Activated naive CD8-positive, alpha-beta T cell treated with anti-CD3 and anti-CD28 coated beads, Interleukin-2, amount 10 ng/mL, durations not matched to agents 7 days and 5 days (primary cell): ENCODE measurements at places on chromosomes 2 and 18. TPM values are rescaled to one million over a fixed set of nuclear protein-coding genes. Genes with fewer than 3 reads are reported as not detected.

The HOXD11 gene
- not detected for total RNA-seq

The FAHD2B gene
- 31.5 TPM for total RNA-seq

- no peak for DNase-seq
Measured at GRCh38 chr18:48847807-48848486, 102.8 kb downstream of the SMAD7 start.

DNA sequence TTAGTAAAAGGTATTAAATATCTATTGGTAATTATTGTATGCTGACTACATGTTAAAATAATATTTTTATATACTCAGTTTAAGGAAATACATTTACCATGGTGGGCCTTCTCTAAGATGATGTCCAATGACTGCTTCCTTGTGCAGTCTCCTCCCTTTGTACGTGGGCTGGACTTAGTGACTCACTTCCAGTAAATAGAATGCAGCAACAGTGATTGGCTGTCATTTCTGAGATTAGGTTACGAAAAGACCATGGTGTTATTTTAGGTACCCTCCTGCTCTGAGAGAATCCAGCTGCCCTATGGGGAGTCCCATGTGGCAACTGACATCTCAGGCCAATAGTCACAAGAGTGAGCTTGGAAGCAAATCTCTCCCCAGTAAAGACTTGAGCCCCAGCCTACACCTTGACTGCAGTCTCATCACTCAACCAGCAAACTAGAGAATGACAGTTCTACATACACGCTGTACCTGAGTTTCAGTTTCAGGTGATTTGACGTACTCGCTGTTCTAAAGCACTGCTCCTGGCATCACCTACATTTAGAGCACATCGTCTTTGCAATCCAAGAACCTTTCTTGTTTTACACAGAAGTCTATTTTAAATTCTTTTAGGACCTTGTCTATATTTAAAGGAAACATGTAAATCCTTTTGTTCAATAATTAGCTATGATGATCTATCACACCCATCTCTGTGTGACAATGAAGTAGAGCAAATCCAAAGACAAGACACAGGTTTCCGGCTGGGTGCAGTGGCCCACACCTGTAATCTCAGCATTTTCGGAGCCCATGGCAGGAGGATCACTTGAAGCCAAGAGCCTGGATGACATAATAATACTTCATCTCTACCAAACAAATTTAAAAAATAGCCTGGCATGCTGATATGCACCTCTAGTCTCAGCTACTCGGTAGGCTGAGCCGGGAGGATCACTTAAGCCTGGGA lies 87.2 kb downstream of the COBLL1 start:
- DNase-seq, result no peak

The GREB1L gene
- total RNA-seq, result not detected

DNA sequence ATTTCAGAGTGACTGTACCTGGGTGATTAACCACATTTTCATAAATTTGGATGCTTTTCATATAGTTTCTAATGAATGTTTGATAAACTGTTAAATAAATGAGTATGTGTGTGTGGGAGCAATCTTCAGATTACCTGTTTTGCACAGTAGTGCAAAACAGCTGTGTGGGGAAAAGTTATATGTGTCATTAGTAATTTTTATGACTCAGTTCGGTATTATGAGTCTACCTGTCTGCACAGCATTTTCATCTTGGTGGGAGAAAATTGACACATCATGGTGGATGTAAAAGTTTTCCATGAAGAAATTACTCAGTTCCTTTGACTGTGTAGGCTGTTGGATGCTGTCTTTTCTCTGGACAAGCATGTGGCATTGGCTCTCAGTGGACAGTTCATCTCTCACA lies 43.8 kb downstream of the LTBP1 start:
- DNase-seq, result no peak

DNA sequence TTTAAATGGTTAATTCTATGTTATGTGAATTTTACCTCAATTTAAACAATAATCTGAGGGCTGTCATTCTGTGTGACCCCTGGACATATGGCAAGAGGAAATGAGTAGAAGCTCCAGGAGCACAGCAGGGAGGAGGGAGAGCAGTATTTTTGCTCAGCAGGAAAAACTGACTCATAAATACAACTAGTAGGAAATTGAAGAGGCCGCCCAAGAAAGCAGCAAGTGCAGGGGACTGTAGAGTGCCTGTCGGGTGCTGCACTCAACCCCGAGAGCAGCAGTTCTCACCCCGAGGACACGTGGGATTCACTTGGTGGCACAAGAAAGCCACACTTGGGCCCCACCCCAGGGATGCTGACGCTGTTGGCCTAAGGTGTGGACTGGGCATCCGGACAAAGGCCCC lies 60.8 kb downstream of the NPAS2 start:
- DNase-seq, result no peak

The CD8B2 gene
- total RNA-seq, result 7.3 TPM

The AQP12A gene
- total RNA-seq, result not detected

DNA sequence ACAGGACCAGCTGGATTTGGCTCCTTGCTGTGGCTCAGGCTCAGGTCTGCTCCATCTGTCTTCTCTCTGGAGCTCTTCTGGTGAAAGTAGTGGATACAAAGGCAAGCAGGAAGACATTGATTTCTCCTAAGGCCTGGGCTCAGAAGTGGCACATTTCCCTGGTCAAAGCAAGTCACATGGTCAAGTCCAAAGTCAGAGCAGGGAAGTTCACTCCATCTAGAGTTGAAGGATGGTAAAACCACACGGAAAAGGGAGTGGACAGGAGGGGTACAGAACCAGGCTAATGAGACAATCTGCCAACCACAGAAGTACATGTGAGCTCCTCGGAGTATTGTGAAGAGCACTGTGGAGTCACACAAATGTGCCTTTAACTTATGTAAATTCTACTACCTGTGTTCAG lies 66.1 kb downstream of the MARCO start:
- no peak for DNase-seq

The SPP2 gene
- not detected for total RNA-seq

The MARCO gene
- total RNA-seq, result not detected

- DNase-seq, result no peak
Measured at GRCh38 chr2:99864561-99865553, 277.5 kb downstream of the AFF3 start.

The NETO1 gene
- not detected for total RNA-seq

GRCh38 chr18:41266204-41266603 lies 688.8 kb upstream of the PIK3C3 start:
- DNase-seq, result no peak

DNA sequence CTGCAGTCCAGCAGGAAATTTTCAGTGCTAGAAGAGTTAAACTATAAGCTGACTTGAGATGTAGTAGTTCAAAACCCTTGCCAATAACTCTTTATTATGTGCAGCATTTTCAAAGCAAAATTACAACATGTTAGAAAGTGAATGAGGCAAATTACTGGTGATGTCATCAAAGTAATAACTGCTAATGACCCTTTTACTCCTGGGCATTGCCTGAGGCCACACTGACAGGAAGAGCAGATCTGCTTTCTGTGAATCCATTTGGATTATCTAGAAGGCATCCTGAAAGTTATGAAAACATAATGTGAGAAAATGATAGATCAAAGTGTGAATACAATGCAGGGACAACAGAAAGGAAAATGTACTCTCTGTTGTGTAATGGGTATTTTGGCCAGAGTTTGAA lies 139.6 kb upstream of the TRIB2 start:
- no peak for DNase-seq

DNA sequence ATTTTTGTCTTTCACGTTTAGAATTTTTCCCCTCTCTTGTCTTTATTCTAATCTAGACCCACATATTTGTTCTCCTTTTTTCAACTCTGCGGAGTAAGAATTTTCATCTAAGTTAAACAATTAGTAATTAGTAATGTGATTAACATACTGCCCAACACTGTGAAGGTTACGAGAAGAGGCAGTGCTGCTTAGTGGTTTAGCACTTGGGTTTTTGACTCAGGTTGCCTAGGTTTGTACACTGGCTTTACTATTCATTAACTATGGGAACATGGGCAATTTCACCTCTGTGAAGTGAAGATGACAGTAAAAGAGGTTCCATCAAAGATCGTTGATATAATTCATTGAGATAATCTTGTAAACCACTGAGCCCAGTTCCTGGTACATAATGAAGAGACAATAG lies 82.2 kb upstream of the PNPT1 start:
- no peak for DNase-seq

DNA sequence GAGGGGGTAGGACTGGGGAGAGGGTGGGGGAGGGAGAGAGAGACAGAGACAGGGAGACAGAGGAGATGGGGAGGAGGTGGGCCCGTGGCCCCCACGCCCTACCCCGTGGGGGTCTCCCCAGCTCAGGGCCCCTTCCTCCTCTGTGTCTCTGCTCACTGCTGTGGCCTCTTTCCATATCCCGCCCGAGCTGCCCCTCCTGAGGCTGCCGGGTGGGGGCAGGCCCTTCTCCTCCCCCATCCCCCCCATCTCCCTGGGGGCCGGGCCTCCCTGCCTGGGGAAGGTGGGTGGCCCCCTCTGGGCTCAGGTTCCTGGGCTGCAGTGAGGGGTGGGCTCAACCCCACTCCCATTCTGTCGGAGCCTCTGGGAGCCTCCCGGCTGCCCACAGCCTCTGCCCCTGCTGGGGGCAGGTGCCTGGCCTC lies 332 bp upstream of the PDCD1 start:
- no peak for DNase-seq

The NRP2 gene
- total RNA-seq, result 2.9 TPM

DNA sequence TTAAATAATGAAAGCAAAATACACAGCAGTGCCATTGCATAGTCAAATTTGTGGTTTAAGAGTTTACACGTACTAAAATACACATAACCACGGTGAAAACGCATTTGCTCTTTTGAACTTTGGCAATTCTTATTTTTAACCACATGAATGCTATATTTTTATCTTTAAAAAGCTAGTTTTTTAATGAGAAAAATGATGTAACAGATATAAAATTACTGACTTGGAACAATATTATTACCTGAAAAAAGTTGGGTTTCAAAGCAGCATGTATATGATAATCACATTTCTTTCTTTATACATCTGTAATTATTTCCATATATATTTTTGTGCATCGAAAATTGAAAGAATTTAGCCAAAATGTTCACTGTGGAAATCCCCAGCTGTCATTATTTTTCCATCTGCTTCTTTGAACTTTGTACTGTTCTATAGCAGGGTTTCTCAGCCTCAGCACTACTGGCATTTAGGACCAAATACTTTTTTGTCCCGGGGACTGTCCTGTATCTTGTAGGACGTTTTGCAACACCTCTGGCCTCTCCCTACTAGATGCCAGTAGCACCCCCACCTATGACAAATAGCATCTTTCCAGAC lies 75.9 kb upstream of the CAB39 start:
- DNase-seq, result no peak

The ASPRV1 gene
- total RNA-seq, result 1.2 TPM

The LCT gene
- 0.14 TPM for total RNA-seq

The TUBA4B gene
- not detected for total RNA-seq
